ENCODE measurements at places on chromosomes 4 and X.
A peak's percentile ranks its signal among the peaks of the same experiment; 100 is the strongest.

- DNase-seq: no peak
Measured at GRCh38 chr4:15139599-15139998, 137.3 kb downstream of the CPEB2 start.

- DNase-seq: no peak
Measured at GRCh38 chr4:151950993-151951670, 190.3 kb upstream of the GATB start.

DNA sequence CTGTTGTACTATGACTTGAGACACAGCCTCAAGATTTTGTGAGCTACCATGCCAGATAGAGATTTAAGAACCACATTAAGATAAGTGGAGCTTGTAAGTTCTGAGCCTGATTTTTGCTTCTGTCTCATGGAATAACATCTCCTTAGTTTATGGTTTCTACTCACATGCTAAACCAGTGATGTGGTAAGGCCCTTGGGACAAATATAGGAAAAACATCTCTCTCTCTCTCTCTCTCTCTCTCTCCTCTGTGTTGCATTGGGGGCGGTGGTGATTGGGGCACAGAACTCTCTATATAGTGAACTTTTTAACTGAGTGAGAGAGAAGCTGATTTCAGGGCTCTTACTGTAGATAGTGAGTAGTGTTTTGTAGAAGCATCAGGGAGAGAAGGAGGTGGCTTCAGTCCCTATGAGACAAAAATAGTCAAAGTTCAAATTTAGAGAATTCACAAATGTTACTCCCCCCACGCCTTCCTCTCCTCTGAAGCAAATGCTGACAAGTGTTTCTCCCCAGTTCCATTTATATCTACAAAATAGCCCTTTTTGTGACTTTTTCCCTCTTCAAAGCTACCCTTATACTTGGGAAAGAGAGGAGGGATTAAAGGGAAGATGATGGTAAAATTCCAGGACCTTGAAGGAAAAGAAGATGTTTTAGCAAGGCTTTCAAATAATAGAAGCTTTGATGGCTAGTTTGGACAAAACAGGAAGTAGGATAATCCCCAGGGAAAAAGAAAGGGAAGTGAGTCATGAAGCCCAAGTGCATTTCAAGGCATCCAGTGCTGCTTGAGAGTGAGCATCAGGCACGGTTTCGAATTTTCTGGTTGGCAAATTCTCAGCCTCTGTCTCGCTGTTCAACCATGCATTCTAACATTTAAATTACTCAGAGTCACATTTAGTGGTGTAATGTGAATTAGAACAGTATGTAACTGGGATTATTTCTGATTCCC is 134.3 kb upstream of the AP1S2 start:
- DNase-seq: peak; percentile 60

GRCh38 chr4:5503336-5503936 is 204.9 kb downstream of the EVC2 start:
- DNase-seq: no peak

DNA sequence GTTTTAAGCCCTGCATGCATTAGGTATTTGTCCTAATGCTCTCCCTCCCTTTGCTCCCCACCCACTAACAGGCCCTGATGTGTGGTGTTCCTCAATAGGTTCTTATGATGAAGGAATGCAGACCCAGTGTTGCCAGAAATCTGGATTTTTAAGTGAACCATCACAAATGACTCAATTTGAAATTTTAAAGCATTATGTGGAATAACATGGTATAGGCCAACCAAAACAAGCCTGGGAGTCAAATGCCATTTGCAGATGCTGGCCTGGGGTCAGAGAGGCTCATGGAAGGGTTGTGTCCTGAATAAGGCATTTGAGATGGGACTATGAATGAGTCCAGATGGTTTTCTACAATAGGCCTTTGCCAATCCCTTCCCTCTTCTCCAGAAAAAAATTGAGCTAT is 179.6 kb downstream of the SHROOM3 start:
- DNase-seq: no peak

- peak; percentile 5 for DNase-seq
Measured at GRCh38 chr4:127975121-127975770, 10.0 kb downstream of the ABHD18 start.

DNA sequence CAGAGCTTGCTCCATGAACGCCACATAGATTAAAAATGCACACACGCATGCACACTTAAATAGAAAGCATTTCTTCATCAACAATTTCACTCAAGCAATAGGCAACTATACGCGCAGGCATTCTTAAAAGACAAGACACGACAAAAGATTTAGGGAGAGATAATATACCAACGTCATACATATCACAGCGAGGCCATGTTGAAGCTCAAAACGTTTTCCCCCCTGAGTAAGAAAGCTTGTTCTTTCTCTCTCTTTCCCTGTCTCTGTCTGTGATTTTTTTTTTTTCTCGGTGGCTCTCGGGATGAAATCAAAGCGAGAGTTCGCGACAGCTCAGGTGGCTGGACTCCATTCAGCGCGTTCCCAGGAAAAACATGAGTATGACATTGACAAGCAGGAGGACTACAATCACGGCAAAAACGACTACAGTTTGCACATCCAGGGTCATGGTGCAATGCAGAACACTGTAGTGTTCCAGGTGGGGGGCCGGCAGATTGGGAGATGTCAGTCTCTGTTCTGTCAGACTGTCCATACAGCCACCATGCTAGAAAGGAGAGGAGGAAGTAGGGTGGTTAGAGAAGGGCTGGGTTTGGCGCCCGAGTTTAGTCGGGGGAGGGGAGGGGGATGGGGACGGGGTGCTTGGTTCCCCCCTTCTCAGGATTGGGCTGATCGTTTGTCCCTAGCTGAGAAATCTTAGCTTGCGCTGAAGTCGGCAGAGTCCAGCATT is 30.7 kb downstream of the ARHGEF9 start:
- peak; percentile 5 for DNase-seq

DNA sequence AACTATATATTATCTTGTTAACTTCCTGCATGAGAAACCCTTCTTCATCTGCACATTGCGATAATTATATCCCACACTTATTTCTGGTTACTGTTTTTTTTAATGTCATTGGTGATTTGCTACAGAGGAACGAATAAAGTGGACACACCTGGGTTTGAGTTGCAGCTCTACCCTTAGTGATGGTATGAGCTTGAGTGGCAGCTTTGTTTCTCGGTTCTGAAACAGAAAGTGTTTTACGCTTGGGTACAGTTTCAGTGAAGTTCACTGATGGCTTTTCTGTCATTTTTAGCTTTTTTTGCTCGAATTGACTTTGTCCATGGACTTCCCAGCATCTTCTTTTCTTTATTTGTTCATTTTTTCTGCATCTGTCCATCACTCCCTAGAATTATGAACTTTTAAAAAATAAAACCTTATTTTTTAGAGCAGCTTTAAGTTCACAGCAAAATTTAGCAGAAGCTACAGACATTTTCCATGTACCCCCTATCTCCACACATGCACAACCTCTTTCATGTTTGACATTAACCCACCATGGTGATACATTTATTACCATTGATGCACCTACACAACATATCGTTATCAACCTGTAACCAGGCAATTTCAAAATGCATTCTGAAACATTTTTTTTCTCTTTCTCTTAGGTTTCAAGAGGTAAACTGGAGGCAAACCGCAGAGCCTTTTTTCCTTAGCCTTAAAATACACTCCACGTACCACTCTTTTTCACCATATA is 1041.6 kb upstream of the PRKX start:
- DNase-seq: no peak

DNA sequence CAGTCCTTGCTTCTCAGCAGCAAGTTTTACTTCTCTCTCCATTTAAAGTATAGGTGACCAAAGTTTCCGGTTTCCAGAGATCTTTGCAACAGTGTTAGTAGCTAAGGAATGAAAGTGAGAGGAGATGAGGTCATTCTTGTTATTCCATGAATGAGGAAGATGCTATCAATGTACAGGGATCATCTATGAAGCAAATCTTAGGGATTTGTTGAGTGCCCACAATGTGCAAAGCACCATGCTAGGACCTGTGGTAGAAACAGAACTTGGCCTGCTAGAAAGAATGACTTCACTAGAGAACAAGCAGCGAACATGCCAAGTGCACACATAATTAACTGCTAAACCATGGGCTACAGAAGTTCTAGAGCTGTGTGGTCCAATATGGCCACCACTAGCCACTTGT is 112.5 kb downstream of the MID1 start:
- peak; percentile 40 for DNase-seq

DNA sequence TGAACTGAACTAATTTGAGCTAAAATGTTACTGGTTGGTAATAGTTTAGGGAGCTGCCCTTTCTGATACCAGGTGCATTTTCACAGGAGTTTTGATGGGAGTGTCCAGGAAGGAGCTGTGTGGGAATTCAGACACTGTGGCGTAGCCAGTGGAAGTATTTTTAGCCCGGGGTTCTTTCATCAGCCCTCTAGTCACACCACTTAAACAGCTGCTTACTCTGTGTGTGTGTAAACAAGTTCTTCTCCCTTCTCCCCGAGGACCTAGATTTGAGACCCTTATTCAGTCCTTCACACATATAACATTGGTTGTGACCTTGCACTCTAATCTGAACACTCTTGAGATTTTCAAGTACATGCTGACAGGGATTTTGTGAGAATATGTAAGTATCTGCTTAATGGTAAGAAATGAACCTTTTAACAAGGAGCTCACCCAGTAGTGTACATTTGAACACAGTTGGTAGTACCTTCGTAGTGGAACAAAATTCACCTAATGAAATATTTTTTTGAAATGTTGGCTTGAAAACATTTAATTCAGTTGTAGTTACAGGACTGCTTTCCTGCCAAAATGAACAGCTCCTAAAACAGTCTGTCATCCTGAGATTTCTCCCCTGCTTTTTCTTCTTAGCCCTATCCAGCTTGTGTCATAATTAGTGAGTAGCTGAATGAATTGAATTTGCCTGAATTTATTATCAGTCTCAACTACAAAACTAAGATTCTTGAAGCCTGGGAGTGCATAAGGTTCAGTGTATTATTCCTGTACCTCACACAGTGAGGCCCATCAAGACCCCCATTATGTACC is 61.8 kb downstream of the BMPR1B start:
- no peak for DNase-seq
